SJSA1 (cell line): ENCODE measurements at places on chromosomes 3 and 15.
A peak's percentile ranks its signal among the peaks of the same experiment; 100 is the strongest.

DNA sequence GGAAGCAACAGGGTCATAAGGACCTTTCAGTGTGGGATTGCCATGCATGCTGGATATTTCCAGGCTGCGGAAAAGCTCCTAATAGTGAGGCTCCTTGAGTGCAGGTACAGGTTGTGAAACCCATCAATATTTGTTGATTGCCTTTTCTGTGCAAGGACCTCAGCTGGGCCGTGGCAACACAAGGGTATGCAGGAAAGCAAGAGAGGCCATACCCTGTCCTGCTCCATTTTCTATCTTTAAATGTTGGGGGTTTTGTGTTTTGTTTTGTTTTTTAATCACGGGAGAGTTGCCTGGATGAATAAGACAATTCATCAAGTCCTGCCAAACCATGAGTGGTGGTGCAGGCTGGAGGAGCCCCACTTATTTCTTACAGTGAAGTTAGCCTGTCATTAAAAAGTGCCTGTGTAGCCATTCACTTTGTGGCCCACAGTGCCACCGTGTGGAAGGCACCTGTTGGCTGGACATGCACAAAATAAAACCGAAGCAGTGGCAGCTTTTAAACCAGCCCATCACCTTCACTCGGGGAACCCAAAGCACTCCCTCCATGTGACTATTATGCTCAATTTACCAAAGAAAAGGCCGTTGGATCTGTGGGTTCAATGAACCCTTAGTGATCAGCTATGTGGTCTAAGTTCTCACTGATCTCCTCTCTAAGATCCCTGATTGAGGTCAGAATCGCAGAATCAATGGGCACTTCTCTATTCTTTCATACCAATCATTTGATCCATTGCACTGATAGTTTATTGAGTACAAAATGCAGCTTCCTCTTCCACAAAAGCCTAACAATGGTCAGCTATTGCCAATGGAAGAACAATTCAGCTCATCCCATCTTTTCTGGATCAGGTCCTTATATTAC, 42.2 kb downstream of the CLDN18 start:
- DNase-seq = peak; percentile 20

GRCh38 chr3:183845090-183845489, 19.7 kb upstream of the MAP6D1 start:
- no peak for DNase-seq

GRCh38 chr3:162022911-162023310, 526.3 kb downstream of the OTOL1 start:
- no peak for DNase-seq

GRCh38 chr15:101451266-101451799, 38.2 kb downstream of the PCSK6 start:
- no peak for DNase-seq

GRCh38 chr3:156418428-156418827, 136.5 kb downstream of the SSR3 start:
- no peak for DNase-seq

DNA sequence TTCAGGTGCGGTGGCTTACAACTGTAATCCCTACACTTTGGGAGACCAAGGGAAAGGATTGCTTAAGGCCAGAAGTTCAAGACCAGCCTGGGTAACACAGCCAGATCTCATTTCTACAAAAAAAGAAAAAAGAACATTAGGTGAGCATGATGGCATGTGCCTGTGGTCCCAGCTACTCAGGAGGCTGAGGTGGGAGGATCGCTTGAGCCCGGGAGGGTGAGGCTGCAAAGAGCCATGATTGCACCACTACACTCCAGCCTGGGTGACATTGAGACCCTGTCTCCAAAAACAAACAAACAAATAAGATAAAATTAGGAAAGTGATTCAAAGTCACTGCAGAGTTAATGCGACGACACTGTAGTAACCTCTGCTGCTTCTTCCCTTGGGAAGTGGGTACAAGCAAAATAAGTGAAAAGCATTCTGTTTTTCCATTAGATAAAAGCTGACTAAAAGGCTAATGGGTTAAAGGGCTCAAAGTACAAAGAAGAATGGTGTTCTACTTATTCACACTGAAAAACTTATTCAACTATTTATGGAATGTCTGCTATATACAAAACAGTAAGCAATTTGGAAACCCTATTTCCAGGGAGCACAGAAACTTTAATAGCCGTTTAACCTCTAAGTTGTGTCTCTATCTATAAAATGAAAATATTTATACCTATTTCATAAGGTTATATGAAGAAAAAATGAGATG, 8.0 kb upstream of the RPS27L start:
- DNase-seq = peak; percentile 11

DNA sequence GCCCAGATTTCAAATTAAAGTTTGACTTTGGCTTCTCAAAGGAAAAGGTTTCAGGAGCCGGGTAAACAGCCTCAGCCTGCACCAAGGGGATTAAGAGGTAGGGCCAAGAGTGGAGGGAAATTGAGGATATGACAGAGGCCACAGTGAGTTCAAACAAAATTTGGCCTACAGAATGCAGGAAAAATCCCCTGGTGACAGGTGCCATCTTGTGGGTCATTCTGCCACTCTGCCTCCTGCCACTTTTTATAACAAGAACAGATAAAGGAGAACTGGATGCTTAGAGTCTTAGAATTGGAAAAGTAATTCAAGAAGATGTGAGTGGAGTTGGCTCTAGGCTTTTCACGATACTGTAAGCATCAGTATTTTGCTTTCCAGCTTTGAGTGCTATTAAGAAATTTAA, 253.2 kb downstream of the NR2F2 start:
- no peak for DNase-seq

DNA sequence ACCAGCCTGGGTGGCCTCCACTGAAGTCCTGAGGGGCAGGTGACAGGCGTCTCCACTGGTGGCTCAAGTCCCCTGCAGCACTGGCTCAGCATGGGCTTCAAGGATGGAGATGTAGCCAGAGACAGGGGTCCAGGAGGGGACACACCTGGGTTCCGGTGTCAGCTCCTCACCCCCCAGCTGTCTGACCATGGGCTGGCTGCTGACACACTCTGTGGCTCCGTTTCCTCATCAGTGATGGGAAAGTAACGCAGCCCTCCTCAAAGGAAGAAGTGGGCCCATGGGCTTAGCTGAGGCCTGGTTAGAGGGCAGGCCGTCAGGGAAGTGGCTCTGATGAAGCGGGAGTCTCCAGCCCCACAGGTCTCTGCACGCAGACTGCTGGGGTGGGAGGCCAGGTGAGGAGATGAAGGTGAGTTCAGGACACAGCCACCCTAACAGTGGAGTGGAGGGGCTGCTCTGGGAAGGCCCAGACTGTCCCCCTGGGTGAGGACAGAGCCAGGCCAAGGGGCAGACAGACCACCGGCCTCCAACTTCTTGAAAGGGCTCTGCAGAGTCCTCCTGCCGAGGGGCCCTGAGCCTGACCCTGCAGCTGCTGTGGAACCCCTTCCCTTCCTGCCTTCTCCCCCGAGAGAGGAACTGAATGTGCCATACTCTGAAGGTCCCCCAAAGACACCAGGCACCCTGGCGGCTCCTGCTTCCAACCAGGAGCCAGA, 24.0 kb downstream of the PSTPIP1 start:
- no peak for DNase-seq

GRCh38 chr3:98962189-98962930, 60.9 kb upstream of the DCBLD2 start:
- peak; percentile 56 for DNase-seq

- no peak for DNase-seq
Measured at GRCh38 chr3:4394567-4394966, 72.5 kb downstream of the SUMF1 start.

DNA sequence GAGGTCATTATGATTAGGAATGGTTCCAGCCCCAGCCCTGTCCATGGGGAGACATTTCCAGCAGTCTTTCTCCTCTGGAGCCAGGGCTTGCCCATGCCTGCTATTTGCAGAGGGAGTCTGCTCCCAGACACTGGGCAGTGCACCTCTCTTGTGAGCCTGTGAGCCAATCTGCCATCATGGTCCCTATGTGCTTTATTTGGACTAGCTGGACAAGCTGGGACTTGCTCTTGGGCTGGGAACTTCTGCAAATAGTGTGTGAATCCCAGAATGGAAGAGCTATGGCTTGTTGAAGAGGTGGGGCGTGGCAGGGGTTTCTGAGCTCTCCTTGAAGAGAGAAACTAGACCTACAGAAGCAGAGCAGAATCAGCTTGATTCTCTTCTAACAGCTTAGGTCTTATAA, 53.7 kb upstream of the KY start:
- DNase-seq = no peak

- DNase-seq = no peak
Measured at GRCh38 chr3:121835465-121835801, 424 bp downstream of the EAF2 start.

GRCh38 chr3:50648313-50648712, 26.4 kb upstream of the DOCK3 start:
- DNase-seq = no peak

DNA sequence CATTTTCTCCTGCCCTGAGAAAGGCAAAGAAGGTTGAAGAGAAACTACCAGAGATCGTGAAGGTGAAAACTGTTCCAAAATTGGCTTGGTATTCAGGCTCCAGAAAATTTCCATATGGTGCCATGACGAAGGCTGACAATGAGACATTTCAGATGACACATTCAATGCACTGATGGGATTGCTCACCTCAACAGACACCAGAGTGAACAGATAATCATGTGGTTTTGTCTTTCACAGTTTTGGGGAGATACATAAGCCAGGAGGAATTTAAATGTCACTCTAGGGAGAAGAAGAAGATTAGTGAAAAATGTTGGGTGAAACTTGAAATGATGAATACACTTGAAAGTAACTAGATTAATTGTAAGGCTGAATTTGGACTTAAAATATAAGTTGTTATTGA, 339.7 kb upstream of the EPHA3 start:
- no peak for DNase-seq

GRCh38 chr3:115464036-115464435, 159.3 kb upstream of the GAP43 start:
- DNase-seq = no peak

DNA sequence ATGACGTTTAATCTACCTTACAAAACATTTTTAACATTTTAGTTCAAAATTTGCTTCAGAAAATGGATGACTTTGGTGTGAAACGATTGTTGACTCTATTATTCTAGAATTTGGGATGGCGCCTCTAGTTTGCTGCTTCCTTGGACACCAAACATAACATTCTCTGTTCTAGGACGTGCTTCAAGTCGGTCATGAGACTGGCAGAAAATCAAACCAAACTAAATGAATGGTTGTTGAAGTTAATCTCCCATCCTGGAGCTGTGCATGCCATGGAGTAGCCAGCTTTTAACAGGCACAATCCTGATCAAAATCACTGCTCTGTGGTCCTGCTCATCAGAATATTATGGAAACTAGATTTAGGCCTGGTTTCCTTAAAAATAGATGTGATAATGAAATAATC, 9.6 kb upstream of the LRRFIP2 start:
- DNase-seq = no peak

- no peak for DNase-seq
Measured at GRCh38 chr3:114393367-114394072, 99.7 kb downstream of the TIGIT start.

DNA sequence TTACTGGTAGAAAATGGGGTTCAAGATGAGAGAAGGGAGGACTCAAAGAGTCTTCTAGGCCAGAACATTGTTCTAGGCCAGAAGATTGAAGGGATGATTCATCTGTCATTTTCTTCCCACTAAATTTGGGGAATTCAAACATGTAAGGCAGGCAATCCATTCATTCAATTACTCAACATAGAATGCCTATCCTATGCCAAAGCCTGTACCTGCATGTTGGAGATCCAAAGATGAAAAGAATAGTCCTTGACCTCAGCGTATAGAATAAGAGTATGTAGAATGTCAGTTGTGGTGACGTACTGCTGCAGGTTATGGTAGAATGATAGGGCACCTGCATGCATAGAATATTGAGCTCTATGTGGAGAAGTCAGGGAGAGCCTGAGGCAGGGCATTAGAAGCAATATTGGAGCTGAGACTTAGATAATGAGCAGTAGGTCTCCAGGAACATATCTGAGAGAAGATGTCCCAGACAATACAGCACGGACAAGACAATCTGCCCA, 49.7 kb downstream of the STAC start:
- DNase-seq = no peak

- DNase-seq = peak; percentile 14
Measured at GRCh38 chr3:29141197-29141917, 139.5 kb upstream of the RBMS3 start.

DNA sequence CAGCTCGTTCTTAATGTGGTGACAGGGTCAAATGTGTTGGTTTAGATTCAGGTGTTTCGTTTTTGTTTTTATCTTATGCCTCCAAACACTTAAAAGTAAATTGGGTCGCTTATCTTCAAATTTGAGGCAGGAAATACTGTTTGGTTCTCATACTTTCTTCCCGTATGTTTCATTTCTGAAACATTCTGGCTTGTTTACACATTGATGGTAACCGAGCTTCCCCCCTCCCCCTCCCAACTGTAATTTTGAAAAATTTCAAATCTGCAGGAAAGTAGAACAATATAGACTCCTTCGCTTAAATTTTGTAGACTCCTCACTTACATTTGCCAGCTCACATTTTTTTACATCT, 64.9 kb downstream of the CMTM8 start:
- no peak for DNase-seq

DNA sequence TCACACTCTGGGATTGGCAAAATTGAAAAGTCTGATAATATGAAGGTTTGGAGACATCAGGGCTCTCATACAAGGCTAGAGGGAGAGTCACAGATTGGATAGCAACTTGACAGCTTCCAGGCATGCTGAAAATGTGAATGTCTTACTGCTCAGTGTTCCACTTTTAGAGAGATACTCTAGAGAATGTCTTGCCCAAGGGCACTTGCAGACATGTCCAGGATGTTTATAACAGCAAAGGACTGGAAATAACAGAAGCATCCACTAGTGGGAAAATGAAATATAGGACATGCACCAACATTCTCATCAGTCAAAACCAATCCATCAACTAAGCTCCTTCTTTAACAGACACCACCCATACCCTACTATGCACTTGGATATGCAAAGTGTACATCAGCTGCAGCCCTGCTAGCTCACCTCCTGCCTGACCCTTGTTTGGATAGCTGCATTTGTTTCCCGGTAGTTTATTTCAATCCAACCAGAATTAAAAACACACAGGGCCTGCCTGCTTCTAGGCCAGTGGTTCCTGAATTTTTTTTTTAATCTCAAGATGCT, 101.6 kb upstream of the ARHGEF3 start:
- no peak for DNase-seq

- no peak for DNase-seq
Measured at GRCh38 chr3:159923956-159924355, 64.7 kb upstream of the IL12A start.

DNA sequence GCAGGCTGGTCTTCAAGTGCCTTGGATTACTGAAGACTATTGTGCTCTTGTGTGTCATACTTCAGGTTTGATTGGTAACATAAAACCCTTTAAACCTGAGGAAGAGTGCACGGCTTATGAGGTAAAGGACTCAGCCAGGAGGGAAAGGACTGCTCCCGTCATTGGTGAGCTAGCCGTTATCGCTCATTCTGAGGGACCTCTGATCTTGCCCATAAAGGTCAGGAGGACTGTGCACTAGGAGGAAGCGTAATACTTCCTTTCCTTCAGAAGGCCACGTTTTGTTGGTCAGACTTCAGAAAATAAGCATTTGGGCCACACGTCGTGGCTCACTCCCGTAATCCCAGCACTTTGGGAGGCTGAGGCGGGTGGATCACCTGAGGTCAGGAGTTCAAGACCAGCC, 37.7 kb downstream of the PXK start:
- no peak for DNase-seq

- DNase-seq = no peak
Measured at GRCh38 chr3:67853520-67853919, 199.1 kb upstream of the SUCLG2 start.

GRCh38 chr3:116029266-116029665, 406.0 kb downstream of the GAP43 start:
- no peak for DNase-seq

GRCh38 chr3:193388361-193388760, 9.8 kb upstream of the ATP13A5 start:
- no peak for DNase-seq
